ENCODE measurements at places on chromosomes 13 and 19.

GRCh38 chr19:14363183-14364097 lies 17.8 kb upstream of the ADGRE5 start:
- DNase-seq = no peak

- peak; percentile 2 for DNase-seq
Observed at GRCh38 chr19:52689843-52690368, 44.9 kb downstream of the ZNF611 start.

GRCh38 chr13:80235166-80235966 lies 105.6 kb downstream of the SPRY2 start:
- no peak for DNase-seq

DNA sequence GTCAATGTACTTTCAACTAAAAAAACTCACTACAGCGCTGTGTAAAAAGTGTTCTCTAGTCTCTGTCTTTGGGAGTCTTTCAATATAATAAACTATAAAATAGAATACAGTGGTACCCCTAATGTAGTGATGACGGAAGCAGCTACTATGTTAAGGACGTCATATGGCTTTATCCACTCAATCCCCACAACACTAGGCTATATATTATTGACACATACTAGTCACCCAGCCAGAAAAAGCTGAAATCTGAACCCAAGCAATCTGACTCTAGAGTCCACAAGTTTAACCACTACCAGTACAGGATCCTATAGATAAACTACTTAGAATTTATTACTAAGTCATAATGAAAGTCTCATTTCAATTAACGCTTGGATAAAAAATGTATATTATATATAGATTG lies 48.3 kb downstream of the ELF1 start:
- no peak for DNase-seq

DNA sequence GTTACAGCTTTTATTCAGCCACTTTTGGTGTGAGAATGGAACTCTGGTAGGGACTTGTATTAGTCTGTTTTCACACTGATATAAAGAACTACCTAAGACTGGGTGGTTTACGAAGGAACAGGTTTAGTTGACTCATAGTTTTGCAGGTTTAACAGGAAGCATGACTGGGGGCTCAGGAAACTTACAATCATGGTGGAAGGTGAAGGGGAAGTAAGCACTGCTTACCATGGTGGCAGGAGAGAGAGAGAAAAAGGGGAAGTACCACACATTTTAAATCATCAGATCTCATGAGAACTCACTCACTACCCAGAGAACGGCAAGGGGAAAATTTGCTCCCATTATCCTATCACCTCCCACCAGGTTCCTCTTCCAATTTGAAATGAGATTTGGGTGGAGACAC lies 942.2 kb downstream of the PCDH17 start:
- DNase-seq = no peak

DNA sequence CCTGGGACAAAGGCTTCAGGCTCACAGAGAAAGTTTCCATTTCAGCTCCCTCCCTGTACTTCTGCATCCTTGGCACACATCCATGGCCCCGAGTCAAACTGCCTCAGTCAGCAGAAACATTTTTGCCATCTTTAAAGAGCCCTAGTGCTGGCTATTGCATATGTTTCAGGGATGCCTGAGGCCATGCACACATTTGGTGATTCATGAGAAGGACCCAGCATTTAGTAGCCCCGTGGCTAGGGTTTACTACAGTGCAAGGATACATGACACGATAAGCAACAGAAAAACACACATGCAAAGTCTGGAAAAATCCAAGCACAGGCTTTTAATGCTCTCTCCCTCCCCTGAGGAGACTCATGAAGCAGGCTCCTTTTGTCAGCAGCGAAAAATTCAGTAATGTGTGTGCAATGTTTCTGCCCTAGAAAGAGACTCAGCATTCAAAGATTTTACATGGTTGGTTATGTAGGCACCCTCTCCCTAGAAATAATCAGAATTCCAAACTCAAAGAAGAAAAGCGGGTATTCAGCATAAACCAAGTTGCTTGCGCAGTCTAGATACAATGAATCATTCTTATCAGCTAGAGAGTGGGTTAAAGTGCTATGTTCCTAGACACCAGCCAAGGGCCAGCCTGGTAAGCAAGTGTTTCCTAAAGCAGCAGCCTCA lies 17.6 kb downstream of the ACOD1 start:
- no peak for DNase-seq

GRCh38 chr13:58134012-58134411 lies 502.5 kb downstream of the PCDH17 start:
- no peak for DNase-seq

GRCh38 chr13:92802776-92803175 lies 423.8 kb upstream of the GPC6 start:
- no peak for DNase-seq

DNA sequence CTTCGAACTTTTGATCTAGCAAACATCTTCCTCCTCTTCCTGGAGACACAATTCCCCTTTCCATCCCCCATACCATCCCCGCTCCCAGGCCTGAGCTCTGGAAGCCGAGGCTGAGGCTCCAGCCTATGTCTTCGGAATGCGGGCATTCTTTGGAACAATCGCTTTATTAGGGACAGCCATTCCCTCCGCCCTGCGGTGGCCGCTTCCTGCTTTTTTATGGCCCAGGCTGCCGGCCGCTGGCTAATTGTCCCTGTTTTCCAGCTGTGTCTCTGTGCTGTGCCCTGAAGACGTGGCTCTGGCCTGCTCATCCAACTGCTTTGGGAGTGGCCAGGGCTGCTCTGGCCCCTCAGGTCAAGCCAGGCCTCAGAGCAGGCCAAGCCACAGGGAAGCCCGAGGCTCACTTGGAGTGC lies 2.1 kb upstream of the CDX2 start:
- no peak for DNase-seq

GRCh38 chr19:29528350-29528945 lies 2.7 kb downstream of the VSTM2B start:
- DNase-seq = peak; percentile 38

DNA sequence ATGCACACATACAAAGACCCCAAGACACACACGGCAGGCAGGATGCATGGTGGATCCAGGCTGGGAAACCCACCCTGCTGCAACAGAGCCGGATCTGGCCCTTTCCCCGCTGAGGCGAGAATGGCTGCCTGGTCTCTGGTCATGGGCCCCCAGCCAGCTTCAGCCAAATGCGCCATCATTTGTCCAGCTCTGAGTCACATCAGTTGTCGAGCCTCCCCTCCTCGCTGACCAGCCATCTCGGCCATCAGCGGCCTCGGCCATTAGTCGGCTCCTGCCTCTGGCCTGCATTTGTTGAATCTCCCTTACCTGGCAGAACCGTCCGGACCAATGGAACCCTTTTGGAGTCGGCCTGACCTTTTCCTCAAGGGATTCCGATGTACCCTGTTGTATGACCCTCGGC lies 38.5 kb upstream of the POU2F2 start:
- DNase-seq = no peak

DNA sequence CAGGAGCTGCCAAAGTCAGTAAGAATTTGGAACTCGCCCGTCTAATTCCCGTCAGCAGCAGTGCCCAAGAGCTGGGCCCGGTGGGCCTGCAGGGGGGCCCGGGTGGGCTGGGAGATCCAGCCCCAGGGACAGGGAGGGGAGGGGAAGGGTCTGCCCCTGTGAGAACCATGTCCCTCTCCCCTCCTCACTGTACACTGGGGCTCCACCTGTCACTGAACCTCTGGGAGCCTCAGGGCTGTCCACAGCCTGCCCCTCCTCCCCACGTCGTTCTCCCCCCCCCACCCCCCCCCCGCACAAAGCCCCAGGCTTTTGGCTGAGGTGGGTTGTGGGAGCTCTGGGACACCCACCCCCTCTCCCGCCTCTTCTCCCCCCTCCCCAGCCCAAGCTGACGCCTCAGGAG lies 8.2 kb downstream of the ZNF296 start:
- DNase-seq = no peak

DNA sequence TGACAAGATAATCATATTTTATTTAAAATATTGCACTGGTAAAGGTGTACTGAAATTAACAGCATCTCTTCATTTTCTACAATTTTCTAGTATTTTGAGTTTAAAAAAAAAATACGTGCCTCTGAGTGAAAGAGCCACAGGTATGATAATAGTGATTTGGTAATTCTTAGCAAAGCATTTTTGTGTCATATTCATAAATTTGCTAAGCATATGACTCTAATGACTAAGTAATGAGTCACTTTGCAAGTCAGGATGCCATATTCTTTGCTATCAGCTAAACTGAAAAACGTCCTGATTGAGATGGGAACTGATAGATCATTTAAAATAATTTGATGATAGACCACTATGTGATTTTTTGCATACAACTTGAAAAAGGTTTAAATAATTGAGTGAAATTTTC lies 136.1 kb upstream of the IRS2 start:
- DNase-seq = no peak

DNA sequence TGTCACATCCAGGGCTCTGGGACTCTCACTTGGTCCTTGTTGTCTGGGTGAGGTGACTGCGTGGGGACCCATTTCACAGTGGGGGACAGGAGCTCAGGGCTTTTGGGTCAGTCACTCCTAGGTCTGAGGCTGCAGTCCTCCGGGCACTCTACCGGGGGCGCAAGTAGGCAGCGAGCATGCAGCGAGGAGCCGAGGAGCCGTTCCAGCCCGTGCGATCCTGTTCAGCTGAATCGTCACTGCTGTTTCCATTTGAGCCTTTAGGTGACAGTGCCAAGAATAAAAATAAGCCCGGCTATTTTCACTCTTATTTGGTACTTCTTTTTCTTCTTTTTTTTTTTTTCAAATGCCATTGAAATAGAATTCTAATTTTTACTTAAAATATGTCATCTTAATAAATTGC lies 126.5 kb downstream of the ZNF536 start:
- no peak for DNase-seq

DNA sequence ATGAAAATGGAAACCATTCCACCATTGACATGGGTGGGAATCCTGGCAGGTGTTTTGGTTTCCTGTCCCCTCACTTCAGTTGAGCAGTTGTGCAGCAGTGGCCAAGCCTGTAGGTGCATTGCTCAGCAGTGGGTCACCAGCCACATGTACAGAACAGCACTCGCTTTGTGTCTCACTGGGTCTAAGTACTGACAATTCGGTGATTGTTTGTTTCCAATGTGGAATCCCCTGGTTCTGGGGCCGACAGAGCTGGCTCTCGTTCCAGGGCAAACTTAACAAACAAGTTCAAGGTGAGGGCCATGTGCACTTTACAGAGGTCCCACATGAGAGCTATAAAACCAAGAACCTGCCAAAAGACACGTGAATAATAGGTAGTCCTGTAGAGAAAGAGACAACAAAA lies 54.1 kb upstream of the SPATA13 start:
- DNase-seq = no peak

DNA sequence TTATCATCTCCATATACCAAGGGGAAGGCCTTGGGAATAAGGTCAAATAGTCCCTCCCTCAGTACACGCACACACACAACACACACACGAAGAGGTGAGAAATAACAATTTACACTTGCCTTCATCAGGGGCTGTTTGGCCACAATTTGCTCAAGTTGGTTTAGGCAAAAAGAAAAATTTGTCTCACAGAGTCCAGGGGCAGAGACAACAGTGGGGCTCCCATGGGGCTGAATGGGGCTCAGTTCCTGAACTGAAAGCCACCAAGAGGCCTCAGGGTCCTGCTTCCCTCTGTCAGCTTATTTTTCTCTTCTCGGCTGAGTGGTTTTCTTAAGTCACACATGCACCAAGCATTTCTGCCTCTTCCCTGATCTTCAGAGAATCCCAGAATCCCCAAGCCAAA lies 35.5 kb downstream of the PCDH8 start:
- DNase-seq = no peak

DNA sequence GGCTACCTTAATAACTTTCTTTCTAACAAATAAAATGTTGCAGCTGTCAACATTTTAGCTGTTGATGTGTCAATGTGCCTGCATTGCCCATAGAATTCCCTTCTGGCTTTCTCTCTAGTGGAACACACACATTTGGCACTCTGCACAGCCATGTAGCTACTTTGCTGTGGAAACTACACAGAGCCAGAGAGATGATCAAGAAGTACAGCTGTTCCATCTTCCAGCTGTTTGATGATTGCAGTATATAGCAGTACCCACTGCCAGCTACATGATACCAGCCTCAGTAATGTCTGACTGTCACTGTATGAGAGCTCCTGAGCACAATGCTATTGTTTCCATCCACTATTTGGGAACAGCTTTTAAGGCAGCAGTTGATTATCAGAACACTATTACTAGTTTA lies 843.0 kb downstream of the PCDH17 start:
- DNase-seq = no peak

Measured in stimulated activated CD8-positive, alpha-beta memory T cell treated with anti-CD3 and anti-CD28 coated beads, Interleukin-7, amount 100 ng/mL, for 24 hours (primary cell).